ENCODE measurements at places on chromosomes 2 and 18.
A peak's percentile ranks its signal among the peaks of the same experiment; 100 is the strongest.

- no peak for DNase-seq
Observed at GRCh38 chr2:223040527-223040926, 11.5 kb upstream of the KCNE4 start.

DNA sequence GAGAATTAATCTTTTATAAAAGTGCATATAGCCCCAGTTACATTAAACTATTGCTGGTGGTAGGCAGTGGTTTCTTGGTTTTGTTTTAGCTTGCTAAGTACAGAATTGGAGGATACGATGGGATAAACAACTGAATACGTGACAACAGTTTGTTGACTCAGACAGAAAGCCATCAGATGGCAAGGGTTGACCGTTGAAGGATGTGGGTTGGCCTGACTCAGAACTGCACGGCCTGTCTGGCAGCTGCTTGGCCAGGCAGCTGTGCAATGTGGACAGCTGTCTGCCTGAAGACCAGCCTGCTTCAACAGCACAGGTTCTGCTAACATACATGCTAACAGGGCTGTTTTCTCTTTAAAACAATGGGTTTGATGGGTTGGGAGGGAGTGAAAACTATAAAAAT, 46.6 kb downstream of the PRKRA start:
- DNase-seq = peak; percentile 58

- DNase-seq = no peak
Observed at GRCh38 chr18:58010265-58010664, 33.8 kb upstream of the NEDD4L start.

- DNase-seq = no peak
Observed at GRCh38 chr2:138654146-138654545, 126.0 kb downstream of the NXPH2 start.

DNA sequence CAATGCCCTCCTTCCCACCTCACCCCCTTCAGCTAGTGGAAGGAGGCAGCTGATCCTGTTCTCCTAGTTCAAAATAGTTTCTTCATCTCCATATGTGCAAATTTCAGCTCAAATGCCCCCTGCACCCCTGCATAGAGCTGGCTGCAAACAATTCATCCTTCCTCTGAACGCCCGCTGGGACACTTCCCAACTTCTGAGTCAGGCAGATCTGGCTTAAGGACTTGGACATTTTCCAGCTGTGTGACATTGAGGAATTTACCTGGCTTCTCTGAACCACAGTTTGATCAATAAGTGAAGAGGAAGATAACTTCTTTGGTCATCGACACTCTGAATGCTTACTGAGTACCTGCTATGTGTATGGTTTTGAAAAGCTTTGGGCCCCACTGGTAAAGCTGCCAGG, 23.5 kb downstream of the PTGR3 start:
- DNase-seq = no peak

DNA sequence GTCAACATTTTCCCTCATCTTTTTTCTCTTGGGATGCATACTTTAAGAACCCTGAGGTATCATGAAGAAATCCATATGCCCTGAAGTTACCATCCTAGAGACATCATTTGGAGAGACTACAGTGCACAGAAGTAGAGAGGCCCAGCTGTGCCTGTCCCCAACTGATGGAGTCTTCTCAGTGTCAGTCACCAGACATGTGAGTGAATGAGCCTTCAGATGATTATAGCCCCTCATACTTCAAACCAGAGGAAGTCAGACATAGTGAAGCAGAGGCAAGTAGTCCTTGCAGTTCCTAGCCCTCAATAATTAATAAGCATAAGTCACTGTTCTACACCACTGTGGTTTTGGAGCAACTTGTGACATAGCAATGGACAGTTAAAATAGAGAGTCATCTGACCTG, 194.4 kb upstream of the ITGA4 start:
- DNase-seq = no peak

DNA sequence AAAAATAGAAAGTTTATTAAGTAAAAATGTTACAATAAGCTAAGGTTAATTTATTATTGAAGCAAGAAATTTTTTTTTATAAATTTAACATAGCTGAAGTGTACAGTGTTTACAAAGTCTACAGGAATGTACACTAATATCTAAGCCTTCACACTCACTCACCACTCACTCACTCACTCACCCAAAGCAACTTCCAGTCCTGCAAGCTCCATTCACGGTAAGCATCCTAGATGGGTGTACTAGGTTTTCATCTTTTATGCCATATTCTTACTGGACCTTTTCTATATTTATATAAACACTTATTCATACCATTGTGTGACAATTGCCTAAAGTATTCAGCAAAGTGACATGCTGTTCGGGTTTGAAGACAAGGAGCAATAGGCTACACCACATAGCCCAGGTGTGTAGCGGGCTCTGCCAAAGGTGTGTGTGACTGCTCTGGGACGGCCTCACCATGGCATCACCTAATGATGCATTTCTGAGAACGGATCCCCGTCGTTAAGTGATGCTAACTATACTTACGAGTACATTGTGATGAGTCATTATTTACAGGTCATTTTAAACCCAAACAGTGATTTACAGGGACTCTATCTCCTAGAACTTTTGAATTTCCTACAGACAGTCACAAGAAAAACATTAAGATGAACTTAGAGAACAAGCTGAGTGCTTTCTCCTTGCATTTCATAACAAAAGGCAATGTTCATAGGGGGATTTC, 76.3 kb upstream of the ID2 start:
- DNase-seq = peak; percentile 27

GRCh38 chr2:63009490-63009889, 41.1 kb upstream of the OTX1 start:
- no peak for DNase-seq

- no peak for DNase-seq
Observed at GRCh38 chr2:203869223-203870042, 1.9 kb downstream of the CTLA4 start.

DNA sequence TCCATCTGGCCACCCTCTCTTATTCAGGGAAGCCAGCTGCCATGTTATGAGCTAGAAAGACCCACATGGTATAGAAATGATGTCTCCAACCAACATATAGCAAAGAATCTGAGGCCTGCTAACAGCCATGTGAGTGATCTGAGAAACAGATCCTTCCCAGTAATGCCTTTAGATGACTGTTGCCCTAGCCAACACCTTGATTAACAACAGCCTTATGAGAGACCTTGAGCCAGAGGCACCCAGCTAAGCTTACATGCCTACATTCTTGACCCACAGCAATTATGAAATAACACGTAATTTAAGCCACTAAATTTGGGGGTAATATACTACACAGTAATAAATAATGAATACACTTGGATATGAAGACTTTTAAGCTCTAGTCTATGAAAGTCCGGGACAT, 13.0 kb downstream of the KANSL1L start:
- no peak for DNase-seq

DNA sequence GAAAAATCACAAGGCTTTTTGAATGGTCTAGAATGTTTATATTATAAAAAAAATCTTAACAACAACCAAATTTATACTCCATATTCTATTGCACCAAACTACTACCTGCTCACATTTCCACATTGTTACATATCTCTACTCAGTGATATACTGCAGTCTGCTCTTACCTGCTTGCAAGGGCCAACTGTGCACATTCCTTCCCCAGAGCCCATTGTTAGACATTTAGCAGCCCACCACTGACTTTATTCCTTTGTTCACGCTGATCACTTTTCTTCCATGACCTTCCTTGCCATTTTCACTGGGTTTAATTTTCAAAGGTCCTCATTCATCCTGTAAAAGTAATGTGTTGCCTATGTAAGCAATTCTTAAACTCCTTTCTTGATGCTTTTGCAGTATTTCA, 109.7 kb upstream of the KCNJ3 start:
- no peak for DNase-seq

- DNase-seq = no peak
Observed at GRCh38 chr2:190458352-190459107, 50.4 kb downstream of the MFSD6 start.

DNA sequence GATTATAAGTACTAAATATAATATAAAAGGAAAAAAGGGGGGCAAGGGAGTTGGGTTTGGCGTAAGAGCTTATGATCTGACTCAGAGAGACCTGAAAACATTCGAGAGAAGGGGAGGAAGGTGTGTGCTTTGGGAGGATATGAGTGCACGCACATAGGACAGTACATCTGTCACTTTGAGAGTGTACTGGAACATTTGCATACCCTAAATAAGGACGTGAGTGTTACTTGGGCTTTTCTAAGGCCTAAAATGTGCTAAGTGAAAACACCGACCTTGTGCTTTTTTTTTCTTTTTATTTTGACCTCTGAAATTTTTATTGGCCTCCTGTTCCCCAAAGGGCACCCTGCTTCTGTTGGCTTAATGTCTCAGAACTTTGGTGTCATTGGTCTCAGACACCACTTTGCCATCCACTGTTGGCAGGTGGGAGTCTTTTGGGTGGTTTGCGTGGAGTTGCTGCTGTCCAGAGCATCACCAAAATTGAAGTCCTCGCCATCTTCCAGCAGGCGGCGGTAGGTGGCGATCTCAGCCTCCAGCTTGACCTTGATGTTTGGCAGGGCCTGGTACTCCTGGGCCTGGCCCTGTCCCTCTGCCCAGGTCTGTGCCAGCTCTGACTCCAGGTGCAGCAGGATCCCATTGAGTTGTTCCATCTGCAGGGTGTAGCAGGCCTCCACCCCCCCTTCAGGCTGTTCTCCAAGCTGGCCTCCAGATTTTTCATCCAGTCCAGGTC, 57.7 kb downstream of the CD28 start:
- DNase-seq = no peak

DNA sequence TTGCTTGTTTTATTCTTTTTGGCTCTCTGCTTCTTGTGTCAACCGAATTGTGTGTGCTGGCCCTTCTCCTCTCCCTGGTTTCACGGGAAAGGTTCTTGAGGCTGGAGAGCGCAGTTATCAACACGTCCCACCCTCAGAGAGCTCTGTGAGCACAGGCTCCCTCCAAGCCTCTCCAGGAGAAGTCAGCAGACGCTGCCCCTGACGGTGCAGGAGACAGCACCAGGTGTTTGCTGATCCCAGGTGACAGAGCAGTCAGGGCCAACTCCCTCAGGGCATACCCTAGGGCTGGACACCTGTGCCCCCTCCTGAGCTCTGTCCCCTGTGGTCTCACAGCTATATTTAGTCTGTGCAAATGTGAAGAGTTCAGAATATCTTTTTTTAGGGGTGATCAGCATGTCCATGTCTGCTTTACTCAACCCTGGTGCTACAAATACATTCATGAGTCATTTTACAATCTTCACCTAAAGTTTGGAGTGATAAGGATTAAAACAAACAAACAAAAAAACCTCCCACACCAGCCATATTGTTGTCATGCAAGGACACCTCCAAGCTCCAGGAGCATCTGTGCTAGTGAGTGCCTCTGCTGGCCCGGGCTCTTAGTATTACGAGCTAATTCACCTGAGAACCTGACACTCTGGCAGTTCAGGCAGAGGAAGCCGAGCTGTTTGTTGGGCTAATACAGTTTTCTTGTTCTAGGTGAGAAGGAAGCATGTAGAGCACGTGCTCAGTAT, 65.9 kb upstream of the TMEM200C start:
- no peak for DNase-seq

DNA sequence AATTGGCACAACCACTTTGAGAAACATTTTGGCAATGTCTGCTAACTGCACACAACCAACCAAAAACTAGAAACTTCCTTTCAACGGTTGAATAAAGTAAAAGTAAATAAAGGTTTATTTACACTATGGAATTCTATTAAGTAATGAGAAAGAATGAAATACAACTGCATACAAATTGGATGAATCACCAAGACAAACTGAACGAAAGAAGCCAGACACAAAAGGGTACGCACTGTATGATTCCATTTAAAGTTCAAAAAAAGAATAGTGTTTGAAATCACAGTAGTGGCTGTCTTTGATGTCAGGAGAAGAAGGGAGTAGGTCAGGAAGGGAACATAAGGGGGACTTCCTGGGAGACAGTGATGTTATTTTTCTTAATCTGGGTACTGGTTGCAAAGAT, 46.5 kb upstream of the SULT1C3 start:
- no peak for DNase-seq

DNA sequence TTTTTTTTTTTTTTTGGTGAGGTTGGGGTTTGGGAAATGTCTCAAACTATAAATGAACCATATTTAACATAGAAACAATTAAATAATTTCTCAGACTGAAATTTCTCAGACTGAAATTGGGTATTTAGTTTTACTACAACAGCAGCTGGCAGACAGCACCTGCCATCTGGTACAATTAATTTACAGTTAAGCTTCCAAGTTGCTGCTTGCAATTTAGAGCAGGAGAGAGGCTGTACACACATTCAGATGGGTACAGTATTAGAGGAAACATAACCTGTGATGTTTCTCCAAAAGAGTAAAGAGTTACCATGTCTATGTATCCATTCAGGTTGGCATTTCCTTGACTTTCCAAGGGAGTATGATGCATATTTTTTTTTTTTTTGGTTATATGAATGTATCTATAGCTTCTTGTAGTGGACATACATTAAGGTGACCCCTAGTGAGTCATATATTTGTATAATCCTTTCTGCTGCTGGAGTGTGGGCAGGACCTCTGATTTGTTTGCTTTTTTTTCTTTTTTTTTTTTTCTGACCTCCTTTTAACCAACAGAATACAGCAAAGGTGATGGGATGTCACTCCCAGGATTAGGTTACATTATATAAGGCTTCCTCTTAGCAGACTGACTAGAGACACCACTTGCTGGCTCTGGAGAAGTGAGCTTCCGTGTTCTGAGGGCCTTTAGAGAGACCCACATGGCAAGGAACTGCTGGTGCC, 201.7 kb downstream of the PTH2R start:
- DNase-seq = no peak
